ENCODE measurements at places on chromosomes 16 and 17.

DNA sequence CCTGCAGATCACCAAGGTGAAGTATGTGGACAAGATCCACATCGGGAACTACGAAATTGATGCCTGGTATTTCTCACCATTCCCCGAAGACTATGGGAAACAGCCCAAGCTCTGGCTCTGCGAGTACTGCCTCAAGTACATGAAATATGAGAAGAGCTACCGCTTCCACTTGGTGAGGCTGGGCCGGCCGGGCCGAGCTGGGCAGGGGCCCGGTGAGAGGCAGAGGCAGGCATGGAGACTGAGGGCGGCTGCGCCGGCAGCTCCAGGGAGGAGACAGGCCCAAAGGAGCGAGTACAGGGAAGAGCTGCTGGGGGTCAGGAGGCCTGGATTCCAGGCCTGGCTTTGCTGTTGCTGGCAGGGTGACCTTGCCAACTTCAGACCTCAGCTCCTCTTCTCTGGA, 8.3 kb downstream of the PRSS8 start:
- DNase-seq = no peak

DNA sequence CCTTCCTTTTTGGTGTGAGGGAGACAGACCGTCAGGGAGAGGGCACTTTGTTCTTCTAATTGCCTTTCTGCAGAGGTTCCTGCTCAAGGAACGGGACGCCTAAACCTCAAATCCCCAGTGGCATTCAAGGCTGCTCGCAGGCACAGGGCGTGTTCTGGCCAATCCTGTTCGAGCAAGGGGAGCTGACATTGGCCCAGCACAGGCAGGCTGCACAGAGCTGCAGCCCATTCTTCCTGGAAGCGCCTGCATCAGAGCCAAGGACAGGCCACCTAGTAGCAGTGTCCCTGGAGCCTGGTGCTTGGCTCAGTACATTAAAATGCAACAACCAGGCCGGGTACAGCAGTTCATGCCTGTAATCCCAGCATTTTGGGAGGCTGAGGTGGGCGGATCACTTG, 72.2 kb upstream of the CREBBP start:
- no peak for DNase-seq

GRCh38 chr17:51046514-51047384, 73.9 kb downstream of the SPAG9 start:
- peak; percentile 96 for DNase-seq

- DNase-seq = peak; percentile 82
Measured at GRCh38 chr17:78759203-78759968, 22.7 kb downstream of the CYTH1 start.

DNA sequence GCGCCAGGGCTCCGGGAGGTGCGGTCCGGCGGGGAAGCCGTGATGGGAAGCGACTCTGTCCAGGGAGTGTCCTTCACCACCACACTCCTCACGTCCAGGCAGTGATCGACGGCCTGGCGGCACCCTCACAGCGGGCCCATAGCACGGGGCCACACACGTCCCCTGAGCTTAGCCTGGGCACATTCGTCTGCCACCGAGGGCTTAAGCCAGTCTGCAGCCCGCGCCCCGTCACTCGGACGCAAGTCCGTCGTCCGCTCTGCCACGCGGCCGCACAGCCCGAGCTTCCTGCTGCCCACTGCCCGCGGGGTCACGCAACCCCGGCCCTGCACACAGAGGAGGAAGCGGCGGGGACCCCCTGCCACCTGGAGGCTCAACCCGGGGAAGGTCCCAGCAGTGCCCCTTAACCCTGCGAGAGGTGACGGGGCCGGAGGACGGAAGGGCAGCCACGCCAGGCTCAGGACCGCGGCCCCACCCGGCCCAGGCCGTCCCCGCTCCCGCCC, 3.0 kb upstream of the TBX2 start:
- DNase-seq = no peak

- DNase-seq = no peak
Measured at GRCh38 chr16:22670551-22671041, 143.4 kb upstream of the HS3ST2 start.

GRCh38 chr17:47915776-47916398, 19.9 kb downstream of the SP2 start:
- DNase-seq = no peak

- no peak for DNase-seq
Measured at GRCh38 chr17:1813088-1813487, 16.6 kb downstream of the SMYD4 start.

GRCh38 chr16:53771655-53772497, 67.9 kb downstream of the FTO start:
- no peak for DNase-seq

- peak; percentile 20 for DNase-seq
Measured at GRCh38 chr17:1588821-1589585, 26.4 kb upstream of the PITPNA start.

GRCh38 chr16:67943619-67944504, at the start of gene LCAT:
TSS of gene LCAT (minus strand) at chr16:67944120. CDS start at chr16:67944101, 19 bp downstream.
- peak; percentile 66 for DNase-seq

- DNase-seq = no peak
Measured at GRCh38 chr17:44309472-44309871, 1.1 kb downstream of the RUNDC3A start.

DNA sequence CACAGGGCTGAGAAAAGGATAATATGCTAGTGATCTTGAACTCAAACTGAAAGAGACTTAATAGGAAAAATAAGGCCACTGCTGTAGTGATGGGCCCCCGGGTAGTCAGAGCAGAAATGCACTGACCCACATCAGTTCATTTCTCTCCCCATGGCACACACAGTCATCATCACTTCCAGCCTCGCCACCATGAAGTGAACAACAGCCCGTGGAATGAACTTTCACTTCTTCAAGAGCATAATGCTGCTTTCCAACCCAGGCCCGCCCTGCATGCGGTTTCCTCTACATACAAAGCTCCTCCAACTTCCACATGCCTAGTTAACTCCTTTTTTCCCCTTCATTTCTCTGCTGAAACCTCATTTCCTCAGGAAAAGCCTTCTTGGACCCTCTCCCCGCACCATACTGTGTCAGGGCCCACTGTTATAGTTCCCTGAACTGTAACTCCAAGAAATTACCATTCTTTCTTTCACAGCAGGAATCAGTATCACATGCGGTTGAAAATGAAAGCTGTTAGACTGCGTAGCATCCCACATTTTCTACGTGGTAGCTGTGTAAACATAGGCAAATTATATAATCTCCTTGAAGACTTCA, 65.8 kb upstream of the SMIM36 start:
- peak; percentile 95 for DNase-seq

DNA sequence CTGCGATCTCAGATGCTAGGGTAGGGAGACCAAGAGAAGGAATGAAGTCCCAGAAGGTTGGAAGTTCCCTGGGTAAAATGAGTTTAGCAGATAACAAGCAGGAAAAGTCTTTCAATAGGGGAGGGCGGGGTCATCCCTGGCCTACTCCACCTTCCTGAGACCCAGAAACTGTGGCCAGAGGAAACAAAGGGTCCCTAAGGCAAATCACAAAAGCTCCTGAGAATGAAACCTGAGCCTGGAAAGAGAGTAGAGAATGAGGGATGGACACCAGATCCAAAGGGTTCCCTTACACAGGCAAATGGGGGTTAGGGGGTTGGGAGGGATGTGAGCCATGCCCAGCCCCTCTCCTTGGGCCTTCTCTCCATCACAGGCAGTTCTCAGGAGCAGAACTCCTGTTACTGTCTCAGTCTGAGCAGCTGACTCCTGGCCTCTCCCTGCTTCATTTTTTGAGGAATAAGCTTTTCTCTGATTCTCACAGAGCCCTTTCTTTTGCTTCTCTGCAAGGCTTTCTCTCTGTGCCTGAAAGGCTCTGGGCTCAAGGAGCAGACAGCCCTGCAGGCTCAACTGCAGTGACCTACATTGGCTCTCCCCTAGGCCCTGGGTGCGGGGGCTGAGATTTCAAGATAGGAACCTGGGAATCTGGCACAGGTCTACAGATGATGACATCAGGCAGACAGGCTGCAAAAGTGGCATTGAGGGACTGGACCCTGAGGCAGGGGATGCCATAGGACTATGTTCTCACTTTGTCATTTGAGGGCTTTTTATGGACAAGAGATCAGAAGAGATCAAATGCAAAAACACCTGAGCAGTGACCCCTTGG, 9.8 kb upstream of the NR1D1 start:
- DNase-seq = no peak

DNA sequence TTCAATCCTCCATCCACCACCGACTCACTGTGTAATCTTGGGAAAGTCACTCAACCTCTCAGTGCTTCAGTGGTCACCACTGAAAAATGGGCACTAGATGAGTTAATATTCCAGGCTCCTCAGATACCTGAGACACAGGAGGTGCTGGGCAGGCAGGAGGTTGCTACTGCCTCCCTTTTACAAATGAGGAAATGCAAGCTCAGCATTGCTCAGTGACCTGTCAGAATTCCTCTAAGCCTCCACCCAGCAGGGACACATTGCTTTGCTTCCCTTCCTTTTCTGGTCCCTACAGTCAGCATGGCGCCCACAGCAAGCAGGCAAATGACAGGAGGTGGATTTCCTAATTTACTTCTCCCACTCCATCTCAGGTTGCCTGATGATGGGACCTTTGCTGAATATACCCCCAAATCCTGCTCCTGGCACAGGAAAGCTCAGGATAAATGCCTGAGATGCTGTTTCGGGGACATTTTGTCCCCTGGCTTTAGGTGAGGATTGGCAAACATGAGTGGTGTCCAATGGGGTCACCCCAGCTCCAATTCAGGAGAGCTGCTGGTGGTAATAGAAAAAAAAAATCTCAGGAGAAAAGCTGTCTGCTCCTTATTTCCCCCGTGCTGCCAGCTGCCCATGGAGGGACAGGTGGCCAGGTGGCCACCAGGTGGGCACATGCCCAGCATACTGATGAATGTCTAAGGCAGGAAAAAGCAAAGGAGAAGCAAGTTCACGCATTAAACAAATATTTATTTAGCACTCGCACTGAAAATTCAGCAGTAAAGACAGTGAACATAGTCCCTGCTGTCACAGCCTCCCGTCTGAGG, 5.0 kb upstream of the KRT13 start:
- DNase-seq = no peak

DNA sequence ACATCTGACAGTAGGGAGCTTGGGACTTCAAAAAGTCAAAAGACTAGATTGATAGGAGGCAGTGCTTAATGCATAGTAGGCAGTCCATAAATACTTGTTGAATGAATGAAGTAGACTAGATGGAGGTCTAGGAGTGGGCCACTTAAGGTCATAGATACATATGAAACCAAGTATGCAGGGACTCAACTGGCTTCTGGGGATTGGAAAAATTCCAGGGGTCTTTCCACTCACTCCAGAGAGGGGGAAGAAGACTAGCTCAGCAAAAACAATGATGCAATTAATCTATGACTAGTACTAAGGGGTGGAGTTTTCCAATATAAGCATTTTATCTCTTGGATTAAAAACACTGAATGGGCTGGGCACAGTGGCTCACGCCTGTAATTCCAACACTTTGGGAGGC, 298.3 kb upstream of the XYLT1 start:
- peak; percentile 29 for DNase-seq

- no peak for DNase-seq
Measured at GRCh38 chr16:72012607-72013006, 4.1 kb downstream of the DHODH start.

- DNase-seq = peak; percentile 16
Measured at GRCh38 chr16:1481906-1482835, 6.6 kb downstream of the PTX4 start.

- DNase-seq = no peak
Measured at GRCh38 chr16:12119562-12119961, 143.0 kb downstream of the SNX29 start.

GRCh38 chr16:19874026-19874425, 10.6 kb downstream of the GPRC5B start:
- DNase-seq = no peak

- no peak for DNase-seq
Measured at GRCh38 chr16:51526621-51527020, 375.6 kb upstream of the SALL1 start.

DNA sequence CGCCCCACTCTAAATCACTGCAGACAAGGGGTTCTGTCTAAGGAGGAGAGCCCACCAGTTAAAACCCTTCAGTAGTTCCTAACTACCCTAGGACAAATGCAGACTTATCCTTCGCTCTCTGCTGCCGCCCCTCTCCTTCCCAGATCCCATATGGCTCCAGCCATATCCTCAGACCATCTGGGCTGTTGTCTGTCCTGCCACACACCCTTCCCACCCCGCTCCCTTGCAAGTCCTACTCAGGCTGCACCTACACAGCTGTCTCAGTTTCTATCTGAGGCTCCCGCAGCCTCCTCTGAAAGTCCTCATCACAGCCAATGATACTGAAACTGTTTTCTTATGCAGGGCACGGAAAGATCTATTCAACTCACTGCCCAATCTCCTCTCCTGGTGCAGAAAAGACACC, 720 bp upstream of the BCKDK start:
- DNase-seq = no peak

DNA sequence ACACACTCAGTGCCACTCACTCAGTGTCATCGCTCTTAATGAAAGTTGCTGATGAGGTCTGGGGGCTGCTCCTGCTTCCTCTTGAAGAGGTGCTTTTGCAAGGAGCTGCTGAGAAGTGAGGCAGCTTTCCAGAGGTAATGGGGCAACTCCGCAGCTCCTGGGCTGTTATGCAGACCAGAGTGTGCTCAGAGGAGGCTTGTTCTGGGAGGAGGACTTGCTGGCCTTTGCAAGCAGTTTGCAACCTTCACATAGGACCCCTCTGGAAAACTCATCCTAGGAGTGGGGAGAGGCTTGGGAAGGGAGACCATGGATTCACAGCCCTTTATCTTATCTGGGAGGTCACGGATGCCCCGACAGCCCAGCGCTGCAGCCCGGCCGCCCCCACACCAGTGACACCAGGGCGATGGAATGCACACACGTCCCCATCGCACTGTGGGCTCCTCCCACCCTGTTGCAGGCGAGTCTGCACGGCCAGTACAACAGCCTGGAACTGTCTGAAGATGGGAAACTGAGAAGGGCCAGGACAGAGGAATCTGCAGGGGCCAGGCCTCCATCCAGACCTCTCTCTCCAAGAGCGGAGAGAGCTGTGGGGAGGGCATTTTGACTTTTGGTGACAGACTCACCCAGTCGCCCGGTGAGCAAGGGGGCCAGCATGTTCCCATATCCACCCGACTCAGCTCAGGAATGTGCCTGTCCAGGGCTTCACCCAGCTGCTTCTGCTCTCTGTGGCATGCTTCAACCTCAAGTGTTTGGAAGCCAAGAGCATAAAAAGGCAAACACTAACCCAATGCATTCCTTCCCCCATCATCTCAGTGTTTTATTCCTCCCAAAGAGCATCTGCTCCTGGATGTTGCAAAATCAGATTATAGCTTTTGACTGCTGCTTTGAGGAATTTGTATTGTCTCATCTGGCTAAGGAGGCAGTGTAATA, 78.6 kb upstream of the ZNF469 start:
- DNase-seq = peak; percentile 94

DNA sequence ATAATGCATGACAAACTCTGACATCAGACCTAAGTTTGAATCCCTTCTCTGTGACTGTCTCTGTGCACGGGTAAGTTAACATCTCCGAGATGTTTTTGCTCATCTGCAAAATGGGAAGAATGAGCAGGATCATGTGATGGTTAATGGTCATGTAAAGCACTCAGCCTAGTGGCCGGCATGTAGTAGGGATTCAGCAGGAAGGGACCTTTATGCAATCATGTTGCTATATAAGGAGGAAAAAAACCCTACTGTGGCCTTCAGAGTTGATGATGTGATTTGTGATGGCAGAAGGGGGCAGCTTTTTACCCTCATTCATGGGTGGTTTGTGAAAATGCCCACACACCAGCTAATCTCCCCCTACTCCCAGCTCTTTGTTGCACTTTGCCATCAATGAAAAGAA, 24.1 kb downstream of the CLEC16A start:
- DNase-seq = no peak
